Stimulated activated CD4-positive, alpha-beta T cell treated with anti-CD3 and anti-CD28 coated beads, Interleukin-12 subunit alpha, Interleukin-12 subunit beta, amount 100 ng/mL, for 24 hours (primary cell): ENCODE measurements at places on chromosomes 11 and 22.
A peak's percentile ranks its signal among the peaks of the same experiment; 100 is the strongest.

DNA sequence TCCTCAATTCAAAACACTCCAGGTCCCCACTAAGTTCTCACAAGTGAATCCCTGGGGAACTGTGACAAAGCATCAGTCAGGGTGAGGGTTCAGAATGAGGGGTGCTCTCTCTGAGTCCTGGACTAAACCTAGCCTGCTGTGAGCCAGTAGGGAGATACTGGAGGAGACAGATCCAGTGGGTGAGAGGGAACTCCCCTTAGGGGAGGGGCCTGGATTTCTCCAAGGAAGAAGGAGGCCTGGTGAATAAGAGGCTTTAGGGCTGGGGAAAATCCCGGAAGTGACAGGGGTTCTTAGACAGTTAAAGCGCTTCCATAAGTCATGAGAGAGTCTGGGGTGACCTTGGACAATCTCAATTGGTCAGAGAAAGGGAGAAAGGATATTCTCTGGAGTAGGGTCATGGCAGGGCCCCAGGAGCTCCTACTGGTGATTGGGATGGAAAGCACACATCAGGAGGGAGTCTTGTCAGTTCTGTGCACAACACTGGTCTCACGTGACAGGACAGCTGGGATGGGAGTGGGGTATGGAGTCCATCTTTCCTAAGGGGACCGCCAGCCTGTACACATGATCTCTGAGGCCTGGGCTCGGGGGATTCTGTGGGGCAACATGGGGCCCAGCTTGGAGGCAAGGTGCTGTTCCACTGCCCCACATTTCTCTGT is 1.5 kb downstream of the TBC1D10A start:
- DNase-seq = no peak

DNA sequence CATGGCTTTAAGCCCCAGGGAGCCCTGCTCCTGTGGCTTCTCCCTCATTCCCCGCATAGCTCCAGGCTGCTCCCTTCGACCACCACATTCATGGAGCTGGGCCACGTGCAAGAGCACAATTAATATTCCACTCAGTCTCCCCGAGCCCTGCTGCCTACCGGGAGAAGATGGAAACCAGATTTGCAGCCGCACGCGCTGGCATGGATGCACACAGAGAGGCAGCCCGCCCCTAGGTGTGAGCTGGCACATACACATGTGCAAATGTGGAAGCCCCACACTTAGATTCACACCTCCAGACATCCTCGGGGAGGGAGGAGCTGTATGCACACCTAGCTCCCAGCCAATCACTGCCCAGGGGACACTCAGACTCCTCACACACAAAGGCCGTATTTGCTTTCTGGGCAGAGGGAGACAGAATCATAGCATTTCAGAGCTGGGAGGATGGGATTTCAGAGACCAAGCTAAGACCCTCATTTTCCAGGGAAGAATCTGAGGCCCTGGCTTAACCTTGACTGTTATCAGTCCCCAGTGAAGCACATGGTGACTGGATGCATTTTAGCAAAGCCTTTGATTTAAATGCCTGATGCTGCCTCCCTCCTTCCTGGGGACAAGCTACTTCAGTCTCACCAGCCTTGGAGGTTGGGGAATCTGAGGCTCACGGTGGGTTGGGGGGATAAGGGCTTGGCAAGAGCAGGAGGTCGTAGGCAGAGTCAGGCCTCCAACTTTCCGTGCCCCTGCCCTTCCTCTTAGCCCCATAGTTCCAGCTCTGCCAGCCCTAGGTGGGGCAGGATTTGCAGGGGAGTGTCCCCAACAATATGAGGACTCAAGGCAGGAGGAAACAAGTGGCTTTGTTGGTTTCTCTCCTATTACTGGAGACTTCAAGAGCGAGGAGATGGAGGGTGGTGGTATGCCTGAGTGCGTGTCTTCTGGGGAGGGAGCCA is 5.3 kb upstream of the CREB3L1 start:
- DNase-seq = no peak

GRCh38 chr11:31601635-31602282 is 92.2 kb downstream of the ELP4 start:
- no peak for DNase-seq

DNA sequence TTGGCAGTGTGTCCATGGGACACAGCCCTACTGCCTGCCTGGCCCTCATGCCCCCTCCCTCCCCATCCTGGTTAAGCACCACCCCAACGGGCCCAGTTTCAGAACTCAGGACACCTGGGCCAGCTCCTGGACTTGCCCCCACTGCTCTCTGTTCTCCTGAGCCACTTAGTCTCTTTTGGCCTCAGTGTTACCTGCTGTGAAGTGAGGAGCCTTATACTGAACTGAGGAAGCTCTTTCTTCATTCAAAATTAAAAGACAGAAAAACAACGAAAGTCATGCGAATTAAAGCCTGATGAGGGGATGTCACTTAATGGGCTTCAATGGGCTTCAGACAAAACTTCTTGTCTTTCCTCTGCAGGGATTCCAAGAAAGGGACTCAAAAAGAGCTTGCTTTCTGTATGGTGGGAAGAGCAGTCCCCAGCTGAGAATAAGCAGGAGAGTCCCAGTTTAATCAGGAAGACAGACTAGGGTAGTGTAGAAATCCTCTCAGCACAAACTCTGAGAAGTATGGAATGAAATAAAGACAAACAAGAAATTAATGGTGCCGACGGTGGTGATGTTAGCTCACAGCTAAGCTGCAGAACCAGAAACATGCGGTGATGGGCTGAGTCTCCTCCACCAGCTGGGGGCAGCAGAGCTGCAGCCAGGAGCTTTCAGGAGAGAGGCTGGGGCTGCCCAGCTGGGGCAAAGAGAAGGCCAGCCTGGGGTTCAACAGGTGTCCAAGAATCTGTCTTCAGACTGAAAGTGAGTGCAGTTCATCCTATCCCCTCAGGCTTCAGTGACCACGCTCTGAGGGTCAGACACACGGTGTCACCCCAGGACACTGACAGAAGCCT is 101.0 kb downstream of the GGTLC2 start:
- DNase-seq = no peak

DNA sequence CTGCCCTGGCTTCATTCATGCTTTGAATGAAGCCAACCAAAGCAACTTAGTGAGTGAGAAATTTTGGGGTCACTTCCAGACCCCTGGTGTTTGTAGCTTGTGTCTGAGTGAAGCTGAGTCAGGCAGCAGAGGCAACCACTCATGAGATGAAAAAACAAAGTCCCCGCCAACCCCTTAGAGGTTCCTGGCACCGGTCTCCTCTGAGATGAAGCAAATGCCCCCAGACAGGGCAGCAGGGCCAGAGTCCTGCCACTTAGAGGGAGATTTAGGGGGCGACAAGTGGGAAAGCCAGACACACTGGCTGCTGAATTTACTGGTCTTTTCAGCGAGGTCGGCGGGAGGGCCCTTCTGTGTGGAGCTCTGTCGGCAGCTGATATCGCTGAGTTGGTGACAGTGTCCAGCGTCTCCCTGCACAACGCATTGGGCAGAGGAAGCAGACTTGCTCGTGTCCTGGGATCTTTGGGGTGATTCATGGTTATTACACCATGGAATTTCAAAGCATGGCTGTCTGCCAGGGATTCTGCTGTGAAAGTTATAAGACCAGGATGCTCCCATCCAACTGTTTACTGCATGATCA is 482.6 kb downstream of the MIAT start:
- no peak for DNase-seq

- no peak for DNase-seq
Measured at GRCh38 chr11:32267679-32268187, 167.6 kb downstream of the WT1 start.

DNA sequence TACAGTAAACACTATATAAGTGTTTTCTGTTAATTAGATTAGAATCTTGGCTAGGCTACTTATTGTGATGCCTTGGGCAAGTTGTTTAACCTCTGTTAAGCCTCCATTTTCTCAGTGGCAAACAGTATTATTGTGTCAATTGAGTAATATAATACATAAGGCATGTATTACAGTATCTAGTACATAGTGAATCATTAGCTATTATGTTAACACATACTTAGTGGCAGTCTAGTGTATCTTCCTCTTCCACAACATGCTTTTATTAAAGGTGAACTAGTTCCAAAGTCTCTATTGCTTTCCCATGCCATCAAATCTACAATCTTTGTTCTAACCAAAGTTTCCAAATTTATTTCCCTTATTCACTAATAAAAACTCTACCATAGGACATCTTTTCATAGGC is 200.9 kb downstream of the SOX6 start:
- no peak for DNase-seq

GRCh38 chr11:12110714-12111548 is 541 bp downstream of the MICAL2 start:
- DNase-seq = no peak

GRCh38 chr11:126391970-126392632 is 36.6 kb downstream of the ST3GAL4 start:
- no peak for DNase-seq

- DNase-seq = no peak
Measured at GRCh38 chr22:23196165-23196564, 15.9 kb downstream of the BCR start.

DNA sequence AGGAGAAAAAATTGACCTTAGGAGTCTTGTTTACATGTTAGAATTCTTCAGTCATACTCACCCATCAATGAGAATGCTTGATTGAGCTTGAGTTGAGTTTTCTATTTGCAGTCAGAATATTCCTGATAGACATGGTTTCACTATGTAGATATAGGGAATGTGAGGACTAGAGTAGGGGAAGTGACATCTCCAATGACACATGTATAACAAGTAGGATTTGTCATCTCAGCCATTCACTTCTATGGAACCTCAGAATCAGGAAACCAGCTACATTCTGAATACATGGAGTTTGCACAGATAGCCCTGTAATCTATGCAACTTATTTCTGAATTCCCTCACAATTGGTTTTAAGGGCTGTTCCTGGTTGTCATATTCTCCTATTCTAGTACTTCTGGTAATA is 20.1 kb upstream of the OR9Q1 start:
- no peak for DNase-seq

GRCh38 chr11:60360621-60361020 is 17.7 kb upstream of the MS4A7 start:
- DNase-seq = no peak

DNA sequence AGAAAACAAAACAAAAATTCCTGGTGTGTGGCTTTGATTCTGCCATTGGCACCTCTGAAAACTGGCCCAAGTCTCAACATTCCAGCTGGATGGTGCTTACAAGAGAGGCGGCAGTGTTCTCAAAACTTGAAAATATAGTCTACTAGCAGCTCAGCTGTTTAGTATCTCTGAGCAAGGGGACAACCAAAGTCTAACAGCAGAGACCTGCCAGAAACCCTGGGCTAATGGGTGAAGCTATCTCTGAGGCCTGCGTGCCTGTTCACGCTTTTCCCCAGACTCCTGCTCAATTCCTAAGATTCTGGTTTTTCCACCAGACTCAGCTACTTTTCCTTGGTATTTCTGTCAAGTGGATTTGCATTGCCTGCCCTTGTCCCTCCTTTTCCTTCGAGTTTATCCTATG is 17.9 kb downstream of the TMEM218 start:
- no peak for DNase-seq

DNA sequence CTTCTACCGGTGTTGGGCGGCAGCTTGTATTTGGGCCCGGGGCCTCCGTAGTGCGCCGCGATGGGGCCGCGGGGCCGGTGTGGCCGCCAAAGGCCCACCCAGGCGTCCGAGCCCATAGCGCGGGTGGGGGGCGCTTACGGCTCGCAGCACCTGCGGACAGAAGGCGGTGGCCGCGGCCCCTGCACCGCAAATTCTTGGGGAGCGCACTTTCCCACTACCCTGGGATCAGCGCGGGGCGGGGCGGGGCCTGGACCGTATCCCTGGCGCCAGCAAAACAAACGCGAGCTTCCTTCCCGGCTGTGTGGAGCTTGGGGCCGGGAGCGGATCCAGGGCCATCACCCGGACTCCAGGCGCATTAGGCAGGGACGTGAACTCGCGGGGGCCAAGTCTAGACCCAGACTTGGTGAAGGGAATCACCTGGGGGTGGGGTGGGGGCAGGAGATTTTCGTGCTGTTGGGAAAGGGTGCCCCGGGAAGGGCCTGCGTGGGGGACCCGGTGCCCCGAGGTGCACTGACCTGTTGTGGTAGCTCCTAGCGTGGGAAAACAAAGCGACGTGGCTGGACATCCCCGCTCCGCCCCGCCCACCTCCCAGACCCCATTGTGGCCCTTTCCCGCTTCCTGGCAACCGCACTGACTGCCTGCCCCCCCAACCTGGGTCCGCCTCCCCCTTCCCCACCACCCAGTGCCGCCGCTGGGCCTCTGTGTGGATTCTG is 2.3 kb upstream of the TYMP start:
- no peak for DNase-seq

DNA sequence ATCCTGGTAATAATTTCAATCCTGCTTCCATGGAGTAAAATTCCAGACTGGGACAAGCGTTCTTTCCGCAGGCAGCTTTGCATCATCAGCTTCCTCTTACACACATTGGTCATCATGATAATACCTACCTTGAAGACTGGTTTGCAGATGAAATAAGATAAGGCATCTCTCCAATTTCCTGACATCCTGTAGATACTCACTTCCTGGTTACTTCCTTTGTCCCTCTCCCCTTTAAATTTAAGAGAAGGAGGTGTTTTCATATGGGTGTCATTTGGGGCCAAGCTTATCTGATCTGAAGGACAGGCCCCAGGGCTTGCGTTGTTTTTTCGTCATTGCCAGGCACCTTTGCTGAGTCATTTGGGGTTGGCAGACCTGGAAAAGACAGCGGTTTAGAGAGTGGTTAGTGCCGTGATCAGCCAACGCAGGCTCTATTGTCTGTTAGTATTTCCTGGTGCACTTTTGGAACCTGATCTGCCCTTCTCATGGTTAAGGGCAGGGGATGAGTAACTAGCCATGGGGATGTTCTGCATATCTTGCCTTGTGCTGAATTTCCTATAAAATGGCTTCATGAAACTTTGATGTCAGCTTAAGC is 24.1 kb downstream of the GRAMD1B start:
- peak; percentile 70 for DNase-seq
